ENCODE measurements at places on chromosomes 11 and 22.
A peak's percentile ranks its signal among the peaks of the same experiment; 100 is the strongest.

GRCh38 chr11:35511666-35512065, 13.8 kb downstream of the PAMR1 start:
- no peak for DNase-seq

- peak; percentile 85 for DNase-seq
Observed at GRCh38 chr22:37079668-37080171, 28.2 kb downstream of the KCTD17 start.

DNA sequence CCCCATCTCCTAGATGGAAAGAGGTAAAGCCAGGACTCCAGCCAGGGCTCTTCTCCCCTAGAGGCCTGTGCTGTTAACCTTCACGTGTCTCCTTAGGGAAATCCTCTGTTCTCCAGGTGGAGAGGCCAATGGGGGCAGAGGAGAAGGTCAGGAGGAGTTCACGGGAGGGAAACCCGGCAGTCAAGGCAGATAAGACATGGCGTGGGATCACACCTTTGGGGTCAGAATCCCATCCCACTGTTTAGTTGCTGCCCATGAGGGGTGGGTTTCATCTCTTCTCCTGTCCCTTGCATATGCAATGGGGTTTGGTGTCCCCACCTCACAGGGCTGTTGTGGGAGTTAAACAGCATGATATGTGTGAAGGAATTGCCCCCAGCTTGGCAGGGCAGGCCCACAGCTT, 469.7 kb downstream of the TBC1D22A start:
- no peak for DNase-seq

GRCh38 chr22:29753808-29754657, 12.8 kb downstream of the ZMAT5 start:
- DNase-seq = no peak

DNA sequence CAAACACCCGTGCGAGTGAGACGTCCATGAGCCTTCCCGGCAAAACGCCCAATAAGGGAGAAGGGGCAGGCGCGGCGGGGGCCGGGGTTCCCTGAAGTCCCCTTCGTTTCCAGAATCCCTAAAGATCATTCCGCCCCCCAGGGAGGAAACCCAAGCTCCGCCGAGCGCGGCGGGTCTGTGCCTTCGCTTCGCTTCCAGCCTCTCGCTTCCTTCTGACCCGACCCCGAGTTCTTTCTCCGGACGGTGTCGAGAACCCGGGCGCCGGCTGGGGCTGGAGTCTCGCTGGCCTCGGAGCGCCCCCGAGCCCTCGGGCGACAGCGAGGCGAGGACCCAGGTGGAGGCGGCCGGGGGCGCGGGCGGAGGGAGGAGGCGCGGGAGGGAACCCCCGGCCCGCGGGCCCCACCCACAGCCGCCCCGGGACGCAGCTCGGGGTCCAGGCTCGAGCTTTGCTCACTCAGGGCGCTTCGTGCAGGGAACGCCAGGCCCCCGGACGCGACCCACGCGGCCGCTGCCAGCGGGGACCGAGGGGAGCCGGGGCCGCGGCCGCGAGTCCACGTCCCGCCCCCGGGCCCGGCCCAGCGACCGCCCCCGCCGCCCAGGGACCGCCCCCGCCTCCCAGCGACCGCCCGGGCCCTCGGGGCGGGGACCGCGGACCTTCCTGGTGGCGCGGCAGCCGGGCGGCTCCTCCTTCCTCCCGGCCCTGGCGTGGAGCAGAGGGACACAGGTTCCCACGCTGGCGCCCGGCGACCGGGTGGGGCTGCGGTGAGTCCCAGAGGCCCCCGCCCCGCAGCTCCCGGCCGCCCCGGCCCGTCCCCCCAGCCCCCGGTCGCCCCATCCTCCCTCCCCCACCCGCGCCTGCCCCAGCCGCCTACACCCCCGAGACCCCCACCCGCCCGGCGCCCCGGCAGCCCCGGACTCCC, at the start of gene PGGHG:
Gene PGGHG (plus strand): TSS at position 649 of the 920 bp plus-strand sequence. CDS start 691 bp downstream, outside the sequence.
- DNase-seq = peak; percentile 36

- peak; percentile 15 for DNase-seq
Observed at GRCh38 chr22:42930810-42931420, 73.8 kb upstream of the ARFGAP3 start.

DNA sequence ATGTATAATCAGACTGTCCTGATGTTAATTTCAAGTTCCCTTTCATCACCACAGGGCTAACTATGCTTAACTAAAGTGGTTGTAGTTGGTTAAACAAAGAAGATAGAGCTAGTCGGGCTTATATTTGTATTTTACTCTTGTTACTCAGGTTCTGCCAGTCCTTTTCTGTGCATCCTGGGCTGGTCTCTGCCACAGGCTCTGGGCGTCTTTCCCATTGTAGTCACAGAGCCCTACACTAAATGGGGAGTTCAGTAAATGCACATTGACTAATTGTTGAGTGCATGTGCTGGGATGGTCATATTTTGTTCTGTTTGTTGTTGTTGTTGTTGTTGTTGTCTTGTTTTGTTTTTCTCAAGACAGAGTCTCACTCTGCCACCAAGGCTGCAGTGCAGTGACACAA, 125.4 kb upstream of the PGR start:
- DNase-seq = no peak

DNA sequence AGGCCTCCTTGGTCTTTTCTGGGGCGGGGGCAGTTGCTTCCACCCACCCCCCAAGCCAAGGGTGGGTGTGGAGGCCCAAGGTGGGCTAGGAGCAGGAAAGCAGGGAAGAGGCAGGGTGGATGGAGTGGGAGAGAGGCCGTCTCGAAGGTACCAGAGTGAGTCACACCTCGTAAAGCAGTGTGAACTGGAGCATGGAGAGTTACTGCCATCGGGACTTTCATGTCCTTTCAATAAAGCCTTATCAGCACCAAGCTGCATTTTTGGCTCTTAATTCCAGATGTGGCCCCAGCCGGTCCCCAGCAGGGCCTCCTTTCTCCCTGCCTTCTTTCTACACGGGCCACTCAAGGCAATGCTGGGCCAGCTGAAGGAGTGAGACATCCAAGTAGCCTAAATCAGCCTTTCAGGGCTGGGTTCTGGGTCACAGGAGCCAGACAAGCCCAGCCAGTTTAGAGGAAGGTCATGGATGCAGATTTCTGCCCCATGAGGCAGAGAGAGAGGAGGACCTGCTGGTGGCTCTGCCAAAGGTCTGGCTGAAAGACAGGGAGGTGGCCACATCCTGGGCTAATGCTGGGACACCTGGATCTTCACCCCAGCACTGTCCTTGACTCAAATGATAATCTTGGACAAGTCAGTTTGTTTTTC, 59.0 kb upstream of the CD82 start:
- no peak for DNase-seq

- no peak for DNase-seq
Observed at GRCh38 chr11:3830730-3831129, 10.0 kb downstream of the RHOG start.

GRCh38 chr11:34540870-34541269, 27.3 kb upstream of the ELF5 start:
- no peak for DNase-seq

DNA sequence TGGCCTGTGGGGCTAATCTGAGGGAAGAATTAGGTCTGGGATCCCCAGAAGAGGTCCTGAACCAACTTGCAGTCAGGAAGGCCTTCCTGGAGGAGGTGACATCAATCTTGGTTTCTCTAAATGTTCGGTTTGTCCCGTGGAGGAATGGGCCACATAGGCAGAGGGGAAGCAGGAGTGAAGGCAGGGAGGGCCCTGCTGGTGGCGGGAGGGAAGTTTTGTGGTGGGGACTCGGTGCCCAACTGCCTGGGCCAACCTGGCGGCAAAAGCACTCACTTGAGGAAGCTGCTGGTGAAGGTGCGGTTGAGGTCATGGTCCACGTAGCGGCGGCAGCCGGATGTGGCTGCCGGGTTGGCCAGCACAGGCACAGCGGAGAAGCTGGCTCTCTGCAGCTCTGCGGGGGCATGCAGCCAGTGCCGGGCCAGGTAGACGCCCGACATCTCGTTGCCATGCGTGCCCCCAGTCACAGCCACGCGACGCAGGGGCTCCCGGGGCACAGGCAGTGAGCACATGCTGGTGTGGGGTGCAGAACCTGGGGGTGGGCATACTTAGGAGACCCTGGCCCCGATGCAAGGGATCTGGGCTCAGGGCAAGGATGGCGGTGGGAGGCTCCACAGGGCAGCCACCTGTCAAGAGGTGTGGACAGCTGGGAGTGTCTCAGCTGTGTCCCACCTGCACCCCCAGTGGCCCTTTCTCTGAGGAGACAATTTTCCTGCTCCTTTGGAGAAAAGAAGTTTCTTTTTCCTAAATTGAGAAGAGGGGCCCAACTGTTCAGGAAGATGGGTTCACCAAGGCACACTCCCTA, 3.8 kb downstream of the ACY3 start:
- no peak for DNase-seq

DNA sequence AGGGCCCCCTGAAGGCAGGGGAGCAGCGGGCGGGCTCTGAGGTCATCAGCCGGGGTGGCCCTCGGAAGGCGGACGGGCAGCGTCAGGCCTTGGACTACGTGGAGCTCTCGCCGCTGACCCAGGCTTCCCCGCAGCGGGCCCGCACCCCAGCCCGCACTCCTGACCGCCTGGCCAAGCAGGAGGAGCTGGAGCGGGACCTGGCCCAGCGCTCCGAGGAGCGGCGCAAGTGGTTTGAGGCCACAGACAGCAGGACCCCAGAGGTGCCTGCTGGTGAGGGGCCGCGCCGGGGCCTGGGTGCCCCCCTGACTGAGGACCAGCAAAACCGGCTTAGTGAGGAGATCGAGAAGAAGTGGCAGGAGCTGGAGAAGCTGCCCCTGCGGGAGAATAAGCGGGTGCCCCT, 50.1 kb upstream of the GCAT start:
- no peak for DNase-seq

GRCh38 chr11:100151944-100152343, 535.1 kb upstream of the ARHGAP42 start:
- no peak for DNase-seq

DNA sequence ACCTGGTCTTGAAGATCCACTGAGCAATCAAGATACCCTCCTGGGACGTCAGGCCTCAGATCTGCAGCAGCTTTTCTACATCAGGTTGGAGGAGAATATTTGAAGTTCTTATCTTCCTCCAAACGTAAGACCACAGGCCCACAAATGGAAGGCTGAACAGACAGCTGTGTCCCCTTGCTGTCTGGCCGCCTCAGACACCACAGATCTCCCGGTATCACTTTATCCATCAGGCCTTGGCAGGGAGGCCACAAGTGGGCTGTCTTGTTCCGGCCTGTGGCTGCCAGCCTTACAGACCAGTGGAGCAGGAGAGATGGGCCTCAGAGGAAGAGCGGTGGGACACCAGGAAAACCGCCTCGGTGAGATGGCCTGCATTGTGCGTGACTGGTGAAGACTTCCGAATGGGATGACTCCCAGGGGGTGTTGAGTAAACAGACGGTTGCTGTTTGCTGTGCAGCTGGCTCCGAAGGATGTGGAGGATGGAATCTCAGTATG, 15.9 kb downstream of the UBASH3B start:
- DNase-seq = no peak

DNA sequence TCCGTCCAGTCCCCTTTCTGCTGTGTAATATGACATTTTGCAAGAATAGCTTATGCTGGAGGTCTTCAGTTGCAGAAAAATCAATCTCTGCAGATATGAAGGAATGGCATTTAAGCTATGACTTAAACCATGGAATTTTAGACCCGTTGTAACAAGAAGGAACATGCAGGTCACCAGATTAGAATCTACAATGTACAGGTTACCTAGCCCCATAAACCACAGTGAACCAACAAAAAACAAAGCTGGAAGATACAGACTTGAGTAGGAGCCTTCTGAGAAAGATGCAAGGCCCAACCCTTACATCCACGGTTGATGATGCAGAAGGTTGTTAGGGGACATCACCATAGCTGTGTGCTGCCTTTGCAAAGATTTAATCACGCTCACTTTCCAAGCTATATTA, 132.5 kb downstream of the WT1 start:
- DNase-seq = no peak

GRCh38 chr22:35914665-35915476, 113.8 kb downstream of the RBFOX2 start:
- DNase-seq = no peak

- peak; percentile 31 for DNase-seq
Observed at GRCh38 chr11:6404342-6405051, 14.2 kb downstream of the SMPD1 start.

DNA sequence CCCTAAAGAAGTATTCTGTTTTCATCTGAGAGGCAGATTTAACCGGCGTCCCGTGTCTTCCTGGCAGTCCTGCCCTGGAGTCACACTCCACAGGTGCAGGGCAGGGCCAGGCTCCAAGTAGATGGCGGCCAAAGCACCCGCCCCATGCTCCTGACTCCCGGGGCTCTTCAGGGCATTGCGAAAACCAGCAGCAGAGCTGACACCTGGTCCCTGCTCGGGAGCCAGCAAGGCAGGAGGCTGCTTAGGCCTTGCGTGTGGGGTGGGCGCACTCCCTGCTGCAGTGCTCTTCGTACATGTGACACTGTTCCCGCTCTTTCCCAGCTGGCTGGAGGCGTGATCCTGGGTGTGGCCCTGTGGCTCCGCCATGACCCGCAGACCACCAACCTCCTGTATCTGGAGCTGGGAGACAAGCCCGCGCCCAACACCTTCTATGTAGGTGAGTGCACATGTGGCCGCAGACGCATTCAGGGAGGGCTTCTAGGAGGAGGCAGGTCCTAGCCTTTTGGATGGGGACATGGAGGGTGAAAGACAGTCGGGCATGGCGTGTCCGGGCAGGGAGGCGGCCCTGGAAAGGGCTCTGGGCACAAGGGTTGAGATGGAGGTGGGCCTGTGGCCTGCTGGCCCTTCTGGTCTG, 10.3 kb upstream of the TSSC4 start:
- no peak for DNase-seq

GRCh38 chr11:6812390-6813005, 13.0 kb upstream of the OR6A2 start:
- peak; percentile 9 for DNase-seq

GRCh38 chr11:74050465-74050864, 41.6 kb upstream of the UCP3 start:
- no peak for DNase-seq

DNA sequence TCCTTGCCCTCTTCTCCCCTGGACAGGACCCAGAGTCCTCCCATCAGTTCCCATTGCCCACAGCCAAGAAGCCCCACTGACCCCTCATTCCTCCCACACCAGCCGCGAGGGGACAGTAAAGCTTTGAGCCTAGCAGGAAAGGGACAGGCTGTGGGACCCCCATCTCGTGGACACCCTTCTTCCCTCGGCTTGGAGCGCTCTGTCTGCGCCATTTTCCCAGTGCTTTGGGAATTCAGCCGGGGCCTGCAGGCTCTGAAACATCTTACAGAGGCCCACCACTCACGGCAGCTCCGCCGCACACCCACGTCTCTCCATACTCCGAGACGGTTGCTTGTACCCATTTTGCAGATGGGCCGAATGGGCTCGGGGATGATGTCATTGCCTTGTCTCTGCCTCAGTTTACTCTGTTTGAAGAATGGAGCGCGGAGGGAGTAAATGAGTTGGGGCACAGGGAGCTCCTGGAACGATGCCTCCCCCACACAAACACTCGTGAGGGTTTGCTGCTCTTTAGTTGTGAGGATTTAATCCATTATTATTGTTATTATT, 447.7 kb downstream of the TBC1D22A start:
- DNase-seq = no peak

- no peak for DNase-seq
Observed at GRCh38 chr11:114092953-114093352, 33.4 kb downstream of the ZBTB16 start.

DNA sequence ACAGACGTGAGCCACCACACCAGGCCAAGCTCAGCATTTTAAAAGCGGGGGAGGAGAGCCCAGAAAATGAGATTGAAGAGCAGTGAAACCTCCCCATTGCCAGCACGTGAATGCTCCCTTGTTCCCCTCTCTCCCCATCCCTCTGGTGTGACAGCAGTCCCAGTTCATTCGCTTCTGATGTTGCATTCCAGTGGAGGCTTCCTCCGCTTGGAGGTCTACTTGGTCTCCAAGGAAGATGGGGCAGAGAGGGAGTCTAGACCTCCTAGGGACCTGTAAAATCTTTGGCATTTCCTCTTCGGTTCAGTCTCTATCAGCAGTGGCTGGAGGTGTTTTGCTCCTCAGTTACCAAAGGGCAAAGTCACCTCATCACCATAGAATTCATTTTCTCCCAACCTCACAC, 30.2 kb upstream of the EP300 start:
- DNase-seq = no peak
